ENCODE measurements at places on chromosomes 2 and 18.
A peak's percentile ranks its signal among the peaks of the same experiment; 100 is the strongest.

- no peak for DNase-seq
These were observed at the start of gene CNGA3 for GRCh38 chr2:98346311-98347236. Gene CNGA3 (plus strand): TSS chr2:98346456. CDS start chr2:98369976, 23,520 bp downstream.

DNA sequence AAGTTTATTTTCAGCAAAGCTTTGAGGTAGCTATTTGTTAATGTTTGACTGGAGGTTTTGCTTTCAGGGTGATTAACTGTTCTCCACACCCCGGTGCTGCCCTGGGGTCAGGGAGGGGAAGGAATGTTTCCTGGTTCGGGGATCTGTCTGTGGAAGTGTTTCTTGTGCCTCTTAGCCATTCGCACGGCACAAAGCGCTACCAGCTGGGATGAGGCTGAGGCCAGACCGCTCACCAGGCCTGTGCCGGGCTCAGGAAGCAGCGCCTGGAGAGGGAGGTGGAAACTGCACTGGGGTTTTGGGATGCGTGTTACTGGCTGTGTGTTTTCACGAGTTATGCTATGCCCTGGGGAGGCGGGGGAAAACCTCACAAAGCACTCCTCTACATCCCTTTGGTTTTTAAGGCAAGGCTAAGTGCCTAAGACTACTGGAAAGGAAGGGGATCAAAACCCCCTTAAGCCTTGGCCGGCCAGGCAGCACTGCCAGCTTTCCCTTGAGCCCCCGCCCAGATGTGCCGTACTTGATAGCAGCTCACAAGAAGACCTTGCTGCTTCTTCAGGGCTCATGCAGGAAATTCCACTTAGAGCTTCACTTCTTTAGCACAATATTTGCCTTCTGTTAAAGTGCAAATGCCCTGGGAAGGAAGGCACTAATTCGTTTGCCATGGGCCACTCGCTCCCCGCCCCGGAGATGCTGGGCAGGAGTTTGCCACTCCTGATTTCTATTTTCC, 65.7 kb upstream of the CNGA3 start:
- no peak for DNase-seq

DNA sequence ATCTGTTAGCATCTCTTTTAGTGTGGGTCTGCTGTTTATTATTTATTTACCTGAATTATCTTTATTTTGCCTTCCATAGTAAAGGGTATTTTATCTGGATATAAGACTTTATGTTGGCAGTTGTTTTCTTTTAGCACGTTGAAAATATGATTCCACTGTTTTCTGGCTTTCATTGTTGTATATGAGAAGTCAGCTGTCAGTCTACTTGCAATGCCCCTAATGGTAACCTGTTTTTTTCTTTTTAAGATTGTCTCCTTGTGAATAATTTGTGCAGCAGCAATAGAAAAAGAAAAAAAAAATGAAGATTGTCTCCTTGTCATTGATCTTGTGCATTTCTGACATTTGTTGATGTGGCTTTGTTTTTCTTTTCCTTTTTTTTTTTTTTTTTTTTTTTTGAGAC, 27.2 kb downstream of the SNED1 start:
- DNase-seq: no peak

- no peak for DNase-seq
These were observed 296.0 kb downstream of the PLCL1 start for GRCh38 chr2:198100346-198100745.

DNA sequence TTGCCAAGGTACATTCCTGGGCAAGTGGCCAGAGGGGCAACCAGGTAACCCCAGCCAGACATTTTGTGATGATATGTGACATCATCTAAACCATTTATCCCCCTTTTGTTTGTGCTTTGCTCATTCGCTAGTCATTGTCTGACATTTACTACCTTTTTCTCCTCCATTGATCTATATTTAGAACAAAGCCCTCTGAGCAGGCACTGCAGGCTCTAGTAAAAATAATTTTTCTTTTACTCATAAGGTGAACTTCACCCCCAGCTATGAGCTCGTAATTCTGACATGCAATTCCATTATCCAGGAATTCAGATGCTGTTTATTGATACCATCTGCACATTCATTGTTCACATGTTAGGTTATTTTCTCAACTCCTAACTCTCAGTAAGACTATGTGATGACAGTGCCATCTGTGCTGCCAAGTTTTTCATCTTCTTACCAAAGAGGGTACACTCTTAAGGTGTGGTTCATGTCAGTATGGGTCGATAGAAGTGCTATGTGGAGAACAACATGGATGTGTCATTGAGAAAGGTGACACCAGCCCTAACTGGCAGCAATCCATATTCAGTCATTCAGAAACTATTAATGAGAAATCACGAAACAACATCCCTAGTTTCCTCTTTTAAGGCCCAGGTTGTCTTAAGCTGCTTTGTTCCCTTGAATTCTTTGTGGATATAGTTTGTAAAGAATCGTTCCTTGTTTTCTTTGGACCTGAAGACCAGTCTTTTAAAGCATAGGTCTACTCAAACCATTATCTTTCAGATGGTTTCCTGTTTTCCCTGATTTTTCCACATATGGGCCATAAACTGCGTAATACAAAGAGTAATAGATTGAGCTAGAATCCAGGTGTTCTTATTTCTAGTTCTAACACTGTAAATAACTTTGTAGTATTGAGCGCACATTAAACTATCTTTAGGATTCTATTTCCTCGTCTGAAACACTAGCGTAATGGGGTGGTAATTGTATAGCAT, 978.1 kb upstream of the CDH2 start:
- no peak for DNase-seq

GRCh38 chr2:241724259-241724974, 10.0 kb upstream of the D2HGDH start:
- no peak for DNase-seq

DNA sequence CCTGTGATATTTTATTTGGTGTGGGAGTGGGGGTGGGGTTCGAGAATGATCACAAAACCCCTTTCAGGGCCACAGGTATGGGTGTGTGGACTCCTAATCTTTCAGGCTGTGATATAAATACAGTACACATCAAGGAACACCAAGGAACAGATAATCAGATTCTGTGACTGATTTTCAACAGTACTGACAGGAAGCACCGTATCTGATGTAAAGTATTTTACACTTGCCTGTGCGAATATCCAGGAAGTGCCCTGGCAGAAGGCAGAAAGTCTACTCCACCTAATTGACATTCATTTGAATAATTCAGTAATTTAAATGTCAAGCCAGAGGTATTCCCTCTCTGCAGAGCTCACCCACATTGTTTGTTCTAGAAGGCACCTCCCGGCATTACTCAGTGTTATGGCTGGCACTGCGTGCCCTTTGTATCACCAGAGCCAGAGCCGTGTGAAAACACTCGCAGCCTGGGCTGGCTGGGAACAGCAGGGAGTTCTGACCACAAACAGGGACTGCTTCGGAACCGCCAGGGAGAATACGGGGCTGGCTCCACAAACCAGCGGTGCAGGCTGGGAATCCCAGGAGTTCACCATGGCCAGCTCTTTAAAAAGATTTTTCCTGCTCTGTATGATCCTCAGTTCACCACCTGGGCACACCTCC, 91.8 kb downstream of the ACVR1 start:
- DNase-seq: peak; percentile 19

DNA sequence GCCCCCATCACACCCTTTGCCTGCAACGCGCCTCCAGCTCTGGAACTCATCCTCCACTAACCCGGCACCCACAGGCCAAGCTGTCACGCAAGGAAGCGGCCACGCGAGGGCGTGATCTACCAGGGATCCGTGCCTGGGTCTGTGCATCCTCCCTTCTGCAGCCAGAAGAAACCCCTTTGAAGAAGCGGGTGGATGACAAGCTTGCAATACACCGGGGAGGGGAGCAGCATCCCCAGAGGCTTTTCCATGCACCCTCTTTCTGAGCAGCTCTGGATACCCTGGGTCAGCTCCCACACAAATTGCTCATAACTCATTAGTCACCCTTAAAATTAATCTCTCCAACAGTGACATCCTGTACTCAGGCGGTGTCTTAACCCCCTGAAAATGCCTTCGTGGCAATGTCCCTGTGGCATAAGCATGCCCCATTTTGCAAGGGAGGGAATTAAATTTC, 47.6 kb downstream of the PDCL3 start:
- peak; percentile 70 for DNase-seq

- DNase-seq: no peak
These were observed 169.4 kb downstream of the LDLRAD4 start for GRCh38 chr18:13387855-13388548.

- DNase-seq: no peak
These were observed 66.3 kb downstream of the EIF5B start for GRCh38 chr2:99403524-99403923.

- no peak for DNase-seq
These were observed 301.1 kb downstream of the ERBB4 start for GRCh38 chr2:212237350-212238095.

DNA sequence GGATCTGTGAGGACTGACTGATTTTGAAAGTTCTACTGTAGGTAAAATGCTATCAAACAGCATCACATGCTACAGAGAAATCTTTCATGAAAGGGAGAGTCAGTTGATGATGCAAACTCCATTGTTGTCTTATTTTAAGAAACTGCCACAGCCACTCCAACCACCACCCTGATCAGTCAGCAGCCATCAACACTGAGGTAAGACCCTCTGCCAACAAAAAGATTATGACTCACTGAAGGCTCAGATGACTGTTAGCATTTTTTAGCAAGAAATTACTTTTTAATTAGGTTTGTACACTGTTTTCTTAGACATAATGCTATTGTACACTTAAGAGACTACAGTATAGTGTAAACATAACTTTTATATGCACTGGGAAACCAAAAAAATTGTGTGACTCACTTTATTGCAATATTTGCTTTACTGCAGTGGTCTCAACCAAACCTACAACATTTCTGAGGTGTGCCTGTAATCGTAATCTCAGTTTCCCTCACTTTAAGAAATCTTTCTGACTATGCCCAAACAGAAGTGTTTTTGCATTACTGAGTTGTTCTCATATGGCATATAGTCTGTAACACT, 42.8 kb downstream of the METTL8 start:
- no peak for DNase-seq

DNA sequence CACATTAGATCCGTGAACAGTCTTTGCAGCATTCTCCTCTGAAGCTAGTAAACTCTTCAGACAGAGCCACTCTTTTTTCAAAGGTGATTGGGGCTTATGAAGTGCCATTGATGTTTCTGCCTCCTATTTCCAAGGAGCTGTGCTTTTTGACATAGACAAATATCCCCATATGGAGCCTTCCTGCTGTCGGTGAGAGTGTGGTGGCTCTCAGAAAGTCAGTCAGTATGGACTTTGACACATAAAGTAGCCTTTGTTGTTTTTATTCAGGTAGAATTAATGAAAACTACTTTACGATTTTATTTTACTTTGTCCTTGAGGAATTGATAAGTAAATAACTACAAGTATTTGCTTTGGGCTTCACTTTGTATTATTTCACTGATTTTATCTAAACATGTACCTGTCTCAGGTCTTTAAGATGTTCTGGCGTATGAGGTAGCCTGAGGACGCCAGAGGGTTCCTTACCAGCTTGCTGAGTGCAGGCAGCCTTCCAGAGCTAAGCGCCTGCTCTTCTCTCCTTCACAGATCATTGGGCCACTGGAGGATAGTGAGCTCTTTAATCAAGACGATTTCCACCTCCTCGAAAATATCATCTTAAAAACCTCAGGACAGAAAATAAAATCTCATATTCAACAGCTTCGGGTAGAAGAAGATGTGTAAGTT, 69.7 kb downstream of the UGGT1 start:
- DNase-seq: no peak

DNA sequence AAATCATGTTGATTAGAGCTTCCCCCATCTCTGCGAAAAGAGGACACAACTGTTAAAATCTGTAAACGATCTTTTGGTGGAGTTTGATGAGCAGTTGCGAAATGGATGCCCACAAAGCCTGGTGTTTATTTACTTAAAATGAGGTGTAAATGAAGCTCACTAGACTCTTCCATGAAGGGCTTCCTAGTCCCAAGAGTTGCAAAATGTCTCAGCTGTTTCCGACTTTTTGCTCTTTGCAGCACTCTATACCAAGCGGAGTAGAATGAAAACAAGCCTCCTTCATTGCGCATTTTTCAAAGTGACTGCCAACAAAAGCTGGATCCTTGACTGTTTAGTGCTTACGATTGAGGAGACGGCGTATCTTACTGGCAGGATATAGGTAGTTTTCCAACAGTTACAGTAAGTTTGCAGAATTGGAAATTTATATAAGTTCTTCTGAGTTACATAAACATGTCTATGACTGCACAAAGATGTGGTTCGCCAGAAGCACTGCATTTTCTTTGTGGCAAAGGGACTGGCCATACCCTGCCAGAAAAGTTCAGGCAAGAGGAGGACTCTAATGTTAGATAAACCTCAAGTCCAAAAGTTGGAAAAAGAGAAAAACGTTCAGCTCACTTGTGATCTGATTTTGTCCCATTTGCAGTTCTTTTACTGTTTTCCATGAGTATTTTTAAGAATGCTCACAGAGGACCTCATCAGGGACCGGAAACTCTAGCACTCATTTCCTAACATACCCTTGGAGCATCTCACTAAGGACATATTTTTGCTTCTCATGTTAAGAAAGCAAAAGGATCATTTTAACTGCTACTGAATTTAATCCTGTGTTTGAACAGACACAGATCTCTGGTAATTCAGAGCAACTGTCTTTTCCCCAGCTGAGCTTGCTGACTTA, 42.7 kb downstream of the COLEC12 start:
- DNase-seq: no peak

GRCh38 chr2:148021886-148022285, 995 bp downstream of the MBD5 start:
- DNase-seq: no peak
